ENCODE measurements at places on chromosomes 6 and 20.

DNA sequence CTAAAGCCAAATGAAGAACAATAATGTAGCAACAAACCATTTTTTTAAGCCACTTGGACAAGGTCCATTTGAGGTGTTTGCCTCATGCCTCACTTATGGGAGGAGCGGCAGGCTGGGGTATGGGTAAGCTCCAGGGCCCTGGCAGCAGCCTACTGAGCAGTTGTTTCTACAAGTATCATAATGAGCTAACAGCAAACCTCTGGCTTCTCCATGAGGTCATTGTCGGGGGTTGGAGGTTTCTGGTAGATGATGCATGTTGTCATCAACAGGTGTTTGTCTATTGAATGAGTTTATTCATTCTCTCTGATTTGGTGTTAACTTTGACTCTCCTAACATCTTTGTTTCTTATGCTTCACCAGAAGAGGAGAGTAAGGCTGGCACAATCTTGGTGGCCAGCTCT lies 150.7 kb downstream of the TBC1D7 start:
- no peak for DNase-seq

DNA sequence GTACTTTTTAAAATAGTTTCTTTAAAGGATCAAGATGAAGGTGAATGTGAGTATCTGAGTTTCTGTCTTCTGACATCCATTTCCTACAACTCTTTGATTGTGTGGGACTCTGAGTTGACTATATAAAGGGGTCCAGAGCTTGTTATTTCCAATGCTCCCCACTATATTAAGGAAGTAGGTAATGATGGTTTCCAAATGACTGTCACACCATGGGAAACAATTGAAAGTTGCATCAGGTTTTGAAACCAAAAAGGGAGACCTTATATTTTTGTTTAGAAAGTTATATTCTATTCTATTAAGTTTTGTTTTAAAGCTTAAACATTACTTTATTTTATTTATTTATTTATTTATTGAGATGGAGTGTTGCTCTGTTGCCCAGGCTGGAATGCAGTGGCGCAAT lies 11.2 kb downstream of the CASS4 start:
- no peak for DNase-seq

DNA sequence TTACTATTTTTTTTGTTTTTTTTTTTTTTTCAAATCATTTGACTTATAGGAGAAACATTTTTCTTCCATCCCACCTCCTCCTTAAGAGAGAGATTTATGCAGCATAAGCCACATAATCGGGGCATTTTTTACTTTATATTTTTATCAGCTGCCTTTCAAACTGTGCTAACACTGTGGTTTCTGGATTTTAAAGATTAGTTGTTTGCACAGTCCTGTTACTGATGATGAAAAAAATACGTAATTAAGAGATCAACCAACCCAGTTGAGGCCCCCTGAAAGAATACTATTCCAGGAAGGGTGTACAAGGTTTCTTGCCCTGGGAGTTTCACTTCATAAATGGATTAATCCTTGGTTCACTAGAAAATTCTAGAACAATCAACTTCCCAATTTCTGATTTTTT lies 68.3 kb downstream of the MMS22L start:
- DNase-seq = no peak

DNA sequence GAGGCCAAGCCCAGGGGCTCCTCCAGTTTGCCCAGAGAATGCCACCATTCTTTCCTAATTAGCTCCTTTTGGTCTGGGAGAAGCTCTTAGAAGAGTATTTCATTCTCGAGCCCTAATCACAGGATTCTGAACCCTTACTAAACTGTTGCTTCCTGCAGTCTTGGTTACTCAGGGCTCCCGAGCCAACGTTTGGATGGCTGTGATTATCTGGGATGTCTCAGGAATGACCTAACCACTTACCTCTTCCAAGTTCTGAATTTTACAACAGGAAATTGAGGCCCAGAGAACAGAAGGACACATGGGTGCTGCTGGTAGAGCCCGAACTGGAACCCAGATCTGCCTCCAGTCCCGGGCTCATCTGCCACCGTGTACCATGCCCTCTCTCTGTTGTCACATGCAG lies 22.2 kb upstream of the PNPLA1 start:
- DNase-seq = no peak

DNA sequence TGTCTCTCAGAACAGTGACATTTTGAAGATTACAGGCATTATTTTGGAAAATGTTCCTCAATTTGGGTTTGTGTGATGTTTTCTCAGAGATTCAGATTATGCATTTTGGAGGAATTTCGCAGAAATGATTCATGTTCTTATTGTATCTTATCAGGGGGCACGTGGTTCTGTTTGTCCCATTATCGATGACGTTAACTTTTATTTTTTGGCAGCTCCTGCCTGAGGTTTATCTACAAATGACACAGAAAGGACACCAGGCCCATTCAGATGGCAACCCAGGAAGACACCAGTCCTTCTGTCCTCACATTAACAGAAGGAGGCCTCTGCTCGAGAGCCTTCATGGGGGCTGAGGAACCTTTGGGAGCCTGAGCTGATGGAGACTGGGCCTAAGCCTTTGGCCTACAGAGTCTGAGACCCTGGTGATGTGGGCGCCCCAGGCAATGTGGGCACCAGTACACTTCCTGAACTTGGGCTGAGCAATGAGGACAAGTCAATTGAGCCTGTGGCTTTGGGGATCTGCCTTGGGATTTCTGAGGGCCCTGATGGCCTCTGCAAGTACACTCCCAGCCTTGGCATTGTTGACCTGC lies 41.2 kb upstream of the EZR start:
- no peak for DNase-seq

GRCh38 chr20:51660672-51661608 lies 107.2 kb downstream of the ATP9A start:
- no peak for DNase-seq

DNA sequence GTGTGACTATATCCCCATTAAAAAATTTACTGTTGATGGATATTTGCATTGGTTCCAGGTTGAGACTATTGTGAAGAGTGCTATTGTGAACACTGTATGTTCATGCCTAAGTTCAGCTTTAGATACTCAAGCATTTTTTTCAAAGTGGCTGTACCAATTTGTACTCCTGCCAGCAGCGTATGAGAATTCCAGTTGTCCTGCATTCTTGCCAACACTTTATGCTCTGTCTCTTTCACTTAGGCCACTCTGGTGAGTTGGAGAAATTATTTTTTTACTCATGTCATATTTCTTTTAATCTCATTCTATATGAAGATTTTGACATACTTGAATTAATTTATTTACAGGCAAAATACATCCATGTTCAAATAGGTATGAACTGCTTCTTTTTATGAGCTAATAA lies 76.2 kb downstream of the JAG1 start:
- no peak for DNase-seq

- no peak for DNase-seq
These were observed 44.9 kb downstream of the REPS1 start for GRCh38 chr6:138943089-138943625.

- no peak for DNase-seq
These were observed 432.8 kb downstream of the HDGFL1 start for GRCh38 chr6:23002044-23002619.

DNA sequence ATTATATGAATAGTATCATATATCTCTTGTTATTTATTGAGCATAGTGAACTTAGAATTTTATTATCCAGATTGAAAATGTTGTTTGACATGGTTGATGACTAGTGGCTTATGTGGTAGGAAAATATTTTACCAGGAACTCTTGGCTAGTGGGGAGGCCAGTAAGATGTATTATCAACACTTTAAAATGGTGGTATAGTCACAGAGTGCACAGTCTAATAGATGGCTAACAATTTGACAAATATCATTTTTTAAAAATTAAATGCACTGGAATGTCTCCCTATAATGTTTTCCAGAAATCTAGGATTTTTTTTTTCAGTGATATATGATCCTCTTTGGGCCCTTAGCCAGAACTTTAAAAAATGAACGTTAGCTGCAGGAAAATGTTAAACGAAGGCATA lies 26.9 kb upstream of the EYA4 start:
- DNase-seq = no peak

- no peak for DNase-seq
These were observed 423.8 kb downstream of the TENT5A start for GRCh38 chr6:81328700-81329099.

- no peak for DNase-seq
These were observed 76.2 kb downstream of the ATXN1 start for GRCh38 chr6:16684896-16685554.

DNA sequence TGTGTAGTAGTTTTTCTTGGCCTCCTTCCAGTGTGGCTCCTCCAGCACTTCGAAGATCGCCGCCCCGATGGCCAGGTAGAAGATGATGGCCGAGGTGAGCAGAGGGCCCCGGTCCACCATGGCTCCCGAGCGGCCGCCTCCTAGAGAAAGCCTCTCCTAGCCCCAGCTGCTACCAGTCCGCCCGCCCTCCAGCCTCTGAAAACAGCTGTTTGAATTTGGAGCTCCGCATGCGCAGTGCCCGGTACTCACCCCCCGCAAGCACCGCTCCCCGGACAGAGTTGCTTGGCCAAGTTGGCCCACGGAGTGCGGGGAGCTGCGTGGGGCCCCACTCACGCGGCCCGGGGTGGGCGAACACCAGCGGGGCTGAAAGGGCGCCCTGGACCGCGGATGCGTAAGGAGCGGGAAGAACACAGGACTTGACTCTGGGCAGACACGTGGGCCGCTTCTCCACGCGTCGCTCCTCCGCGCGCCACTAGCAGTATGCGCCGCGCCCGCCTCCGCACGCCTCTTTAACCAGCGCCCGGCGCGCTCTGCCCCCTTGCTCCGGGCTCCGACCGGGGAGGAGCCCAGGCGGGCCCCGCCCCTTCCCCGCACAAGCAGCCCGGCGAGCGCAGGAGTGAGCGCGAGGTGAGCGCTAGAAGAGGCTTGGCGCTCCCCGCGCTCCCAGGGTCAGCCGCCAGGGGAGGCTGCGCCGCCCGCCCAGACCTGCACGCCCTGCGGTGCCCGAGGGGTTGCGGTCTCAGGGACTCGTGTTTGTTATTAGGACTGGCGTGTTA lies at the start of gene KCNK5:
Gene KCNK5, minus strand, starts transcription at position 484 of the 776 bp plus-strand sequence. Its CDS starts 364 bp downstream, at position 120.
- peak; percentile 90 for DNase-seq

DNA sequence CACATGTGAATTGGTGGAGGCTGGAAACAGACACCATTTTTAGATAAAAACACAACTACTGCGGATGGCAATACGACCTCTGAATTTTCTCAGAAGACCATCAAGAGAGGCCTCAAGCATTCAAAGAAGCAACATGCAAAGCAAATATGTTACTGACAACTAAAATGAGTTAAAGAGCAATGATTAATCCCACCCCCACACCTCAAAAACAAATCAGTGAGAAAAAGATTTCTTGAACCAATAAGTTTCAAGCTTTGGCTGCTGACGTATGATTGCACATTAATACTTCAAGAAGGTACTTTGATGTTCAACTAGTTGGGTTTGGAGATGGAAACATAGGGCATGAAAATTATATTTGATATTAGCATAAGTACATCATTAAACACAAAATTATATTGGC lies 982 bp downstream of the MMUT start:
- DNase-seq = no peak

DNA sequence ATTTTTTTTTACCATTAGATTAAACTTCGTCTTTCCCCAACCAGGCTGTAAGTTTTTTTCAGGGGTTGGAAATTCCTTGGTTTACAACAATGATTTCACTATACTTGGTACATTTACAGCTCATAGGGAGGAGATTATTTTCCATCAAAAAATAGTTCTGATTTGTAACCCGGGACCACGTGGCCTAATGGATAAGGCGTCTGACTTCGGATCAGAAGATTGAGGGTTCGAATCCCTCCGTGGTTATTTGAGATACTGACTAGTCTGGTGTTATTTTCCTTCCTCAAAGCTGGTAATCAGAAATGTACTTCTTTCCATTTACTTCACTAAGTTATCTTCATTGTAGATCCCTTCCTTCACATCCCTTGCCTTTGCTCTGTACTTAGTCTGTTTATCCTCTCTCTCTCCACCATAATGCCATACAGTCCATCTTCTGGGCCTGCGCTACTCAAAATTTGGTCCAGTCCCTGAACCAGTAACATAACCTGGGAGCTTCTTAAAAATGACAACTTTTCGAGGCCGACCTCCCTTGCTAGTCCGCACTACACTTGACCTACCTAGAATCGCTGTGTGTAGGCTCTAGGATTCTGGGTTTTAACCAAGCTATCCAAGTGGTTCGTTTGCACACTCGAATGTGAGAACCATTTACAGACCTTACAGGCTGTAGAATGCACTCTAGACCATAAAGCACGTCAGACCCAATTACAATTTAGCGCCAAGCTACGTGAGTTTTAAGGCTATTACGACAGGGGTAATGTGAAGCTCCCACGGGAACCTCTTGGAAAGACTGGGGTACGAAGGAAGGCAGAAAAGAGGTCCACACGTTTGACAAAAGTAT lies 42.1 kb upstream of the BTN3A2 start:
- peak; percentile 83 for DNase-seq

- DNase-seq = peak; percentile 97
These were observed 23.6 kb downstream of the VPS52 start for GRCh38 chr6:33247977-33248642.

- DNase-seq = no peak
These were observed 392.5 kb downstream of the CDH4 start for GRCh38 chr20:61644378-61645076.

DNA sequence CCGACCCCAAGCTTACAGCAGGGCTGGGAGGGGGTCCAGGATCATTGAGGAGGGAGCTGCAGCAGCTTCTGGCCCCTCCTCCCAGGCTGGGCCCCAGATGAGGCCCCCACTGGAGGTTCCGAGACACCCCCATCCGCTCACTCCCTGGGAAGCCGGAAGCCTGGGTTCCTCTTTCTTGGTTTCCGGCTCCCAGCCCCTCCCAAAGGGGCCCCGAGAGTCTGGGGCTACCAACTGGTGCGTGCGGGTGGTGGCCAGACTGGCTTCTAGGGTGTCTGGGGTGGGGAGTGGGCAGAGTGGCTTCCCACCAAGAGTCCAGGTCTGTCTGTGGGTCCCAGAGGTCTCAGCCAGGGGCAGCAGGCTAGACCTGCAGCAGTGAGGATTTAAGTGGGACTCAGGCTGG lies 2.2 kb downstream of the RGS19 start:
- DNase-seq = peak; percentile 50

DNA sequence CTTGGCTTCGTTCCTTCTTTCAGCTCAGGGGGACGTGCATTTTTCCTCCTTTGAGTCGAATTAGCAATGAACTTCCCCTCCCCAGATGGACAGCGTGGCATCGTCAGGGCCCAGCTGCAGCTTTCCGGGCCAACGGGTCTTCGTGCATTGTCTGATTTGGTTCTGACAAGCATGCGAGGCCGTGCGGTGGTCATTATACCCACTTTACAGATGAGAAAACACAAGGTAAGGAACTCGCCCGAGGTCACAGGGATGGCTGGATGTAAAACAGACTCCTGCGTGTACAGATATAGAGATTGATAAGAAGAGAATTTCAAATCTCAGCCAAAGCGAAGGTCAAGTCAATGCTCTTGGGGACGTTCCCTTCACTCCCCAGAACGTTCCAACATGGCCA lies 187.6 kb upstream of the SULF2 start:
- no peak for DNase-seq

Data from colonic mucosa (tissue), 4 donors.